ENCODE measurements at places on chromosomes 1 and 21. TPM values are rescaled to one million over a fixed set of nuclear protein-coding genes. Genes with fewer than 3 reads are reported as not detected.
A peak's percentile ranks its signal among the peaks of the same experiment; 100 is the strongest.

DNA sequence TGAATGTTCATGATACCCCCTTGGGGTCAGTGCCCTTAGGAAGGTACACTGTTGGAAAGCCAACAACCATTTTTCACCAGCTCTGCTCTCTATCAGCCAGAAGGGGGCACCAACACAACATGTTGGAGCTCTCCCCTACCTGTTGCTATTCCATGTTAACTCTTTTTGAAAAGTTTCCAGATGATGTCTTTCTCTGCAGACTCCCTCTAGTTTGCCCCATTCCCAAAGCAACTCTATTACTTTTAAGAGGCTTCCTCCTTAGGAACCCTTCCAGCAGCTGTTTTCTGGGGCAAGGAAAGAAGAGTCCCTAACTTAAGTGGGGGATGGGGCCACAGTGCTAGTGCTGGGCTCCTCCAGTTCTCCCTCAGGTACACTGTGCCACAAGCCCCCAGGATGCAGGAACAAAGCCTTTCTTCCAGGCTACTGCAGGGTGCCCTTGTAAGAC lies 22.9 kb upstream of the NDC1 start:
- peak; percentile 47 for DNase-seq

DNA sequence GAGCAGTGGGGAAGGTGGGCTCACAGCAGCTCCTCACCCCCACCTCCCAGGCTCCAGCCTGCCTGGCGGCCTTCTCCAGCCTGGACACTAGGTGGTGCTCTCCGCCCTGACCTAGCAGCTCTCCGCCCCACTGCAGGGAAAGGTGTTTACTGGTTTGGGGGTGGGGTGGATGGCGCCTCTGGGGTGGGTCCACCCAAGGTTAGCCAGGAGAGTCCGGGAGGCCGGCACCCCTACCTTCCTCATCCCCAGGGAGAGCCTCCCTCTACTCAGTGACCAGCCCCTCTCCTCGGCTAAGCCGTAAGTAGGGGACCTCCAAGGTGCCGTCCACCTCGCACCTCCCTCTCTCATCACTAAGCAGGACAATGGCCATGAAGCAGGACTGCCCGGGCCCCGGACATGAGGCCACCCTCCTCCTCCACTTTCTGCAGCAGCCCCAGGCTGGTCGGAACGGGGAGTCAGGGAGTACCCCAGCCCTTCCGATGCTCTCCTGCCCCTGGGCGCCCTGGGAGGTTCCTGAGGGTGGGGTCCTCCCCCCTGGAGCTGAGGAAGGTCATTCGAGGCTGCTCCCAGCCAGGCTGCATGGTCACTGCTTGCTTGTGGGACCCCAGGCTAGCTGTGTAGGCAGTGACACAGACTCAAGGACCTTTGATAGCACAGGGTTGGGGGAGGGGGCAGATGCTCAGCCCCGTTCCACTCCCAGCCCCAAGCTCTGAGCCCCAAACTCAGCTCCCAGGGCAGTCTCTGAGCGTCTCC lies 101.4 kb upstream of the VAMP3 start:
- peak; percentile 26 for DNase-seq

- peak; percentile 85 for DNase-seq
Measured at GRCh38 chr1:53172426-53173128, 24.0 kb upstream of the CPT2 start.

- no peak for DNase-seq
Measured at GRCh38 chr21:18252680-18253079, 8.0 kb downstream of the CHODL start.

- no peak for DNase-seq
Measured at GRCh38 chr1:151704246-151704645, 12.4 kb downstream of the CELF3 start.

- DNase-seq, result peak; percentile 58
Measured at GRCh38 chr1:208132287-208132882, 111.8 kb downstream of the PLXNA2 start.

- no peak for DNase-seq
Measured at GRCh38 chr21:41620982-41621381, 113.0 kb upstream of the TMPRSS2 start.

DNA sequence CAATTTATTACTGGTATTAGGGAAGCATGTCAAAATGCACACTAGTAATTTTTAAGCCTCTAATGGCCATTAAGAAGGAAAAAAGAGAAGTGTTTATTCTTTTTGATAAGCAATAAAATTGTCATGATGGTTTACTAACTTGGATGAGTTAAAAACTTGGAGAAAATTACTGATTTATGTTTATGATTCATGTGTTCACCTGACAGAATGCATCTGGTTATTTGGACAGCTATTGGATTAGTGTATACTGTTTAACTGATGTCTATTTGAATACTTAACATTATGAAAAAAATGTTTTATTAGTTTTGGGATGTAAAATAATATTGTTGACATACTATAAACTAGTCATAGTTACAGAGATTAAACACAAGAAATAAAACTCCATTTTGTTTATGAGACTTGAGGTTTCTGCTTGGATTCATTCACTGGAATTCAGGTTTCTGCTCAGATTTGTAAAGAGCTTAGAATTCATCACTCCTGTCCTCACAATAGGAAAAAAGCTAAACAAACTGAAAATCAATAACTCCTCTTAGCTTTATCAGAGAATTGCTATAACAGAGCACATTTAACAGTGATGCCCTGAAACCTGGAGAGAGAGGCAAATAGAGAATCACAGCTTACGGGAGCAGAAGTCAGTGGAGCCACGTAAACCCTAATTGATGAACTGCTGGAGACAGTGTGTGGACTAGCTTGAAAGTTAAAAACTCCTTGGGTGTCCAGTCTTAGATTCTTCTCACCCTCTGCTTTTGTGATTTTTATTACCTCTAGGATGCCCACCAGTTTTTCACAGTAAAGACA lies 56.7 kb downstream of the RALGPS2 start:
- DNase-seq, result no peak

- no peak for DNase-seq
Measured at GRCh38 chr1:192108161-192108560, 50.1 kb upstream of the RGS18 start.

GRCh38 chr1:201771466-201771865 lies 57.5 kb upstream of the IPO9 start:
- no peak for DNase-seq

DNA sequence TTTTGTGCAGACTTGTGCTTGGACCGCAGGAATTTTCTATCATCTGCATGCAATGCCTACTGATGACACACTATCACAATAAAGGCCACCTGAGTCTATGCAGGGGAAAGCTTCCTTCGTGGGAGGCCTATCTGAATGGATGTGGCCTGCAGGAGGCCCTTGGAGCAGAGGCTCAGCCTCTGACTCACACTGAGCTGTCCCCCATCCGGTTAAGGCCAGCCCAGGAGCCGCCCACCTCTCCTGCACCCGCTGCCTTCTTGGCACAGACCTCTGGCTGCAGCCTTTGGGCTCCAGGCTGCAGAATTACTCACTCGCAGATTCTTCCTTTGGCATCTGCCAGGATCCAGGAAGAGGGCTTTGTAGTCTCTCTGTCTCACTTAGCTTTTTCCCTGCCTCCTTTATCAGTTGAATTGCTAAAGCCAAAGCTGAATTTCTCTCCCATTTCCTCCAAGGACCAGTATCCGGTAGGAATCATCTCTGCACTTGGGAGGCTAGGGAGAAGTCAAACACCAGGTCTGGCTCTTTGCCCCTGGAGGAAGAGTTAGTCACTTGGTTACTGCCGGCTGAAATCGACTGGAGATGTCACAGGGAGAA lies 65.1 kb upstream of the JUN start:
- DNase-seq, result peak; percentile 98

DNA sequence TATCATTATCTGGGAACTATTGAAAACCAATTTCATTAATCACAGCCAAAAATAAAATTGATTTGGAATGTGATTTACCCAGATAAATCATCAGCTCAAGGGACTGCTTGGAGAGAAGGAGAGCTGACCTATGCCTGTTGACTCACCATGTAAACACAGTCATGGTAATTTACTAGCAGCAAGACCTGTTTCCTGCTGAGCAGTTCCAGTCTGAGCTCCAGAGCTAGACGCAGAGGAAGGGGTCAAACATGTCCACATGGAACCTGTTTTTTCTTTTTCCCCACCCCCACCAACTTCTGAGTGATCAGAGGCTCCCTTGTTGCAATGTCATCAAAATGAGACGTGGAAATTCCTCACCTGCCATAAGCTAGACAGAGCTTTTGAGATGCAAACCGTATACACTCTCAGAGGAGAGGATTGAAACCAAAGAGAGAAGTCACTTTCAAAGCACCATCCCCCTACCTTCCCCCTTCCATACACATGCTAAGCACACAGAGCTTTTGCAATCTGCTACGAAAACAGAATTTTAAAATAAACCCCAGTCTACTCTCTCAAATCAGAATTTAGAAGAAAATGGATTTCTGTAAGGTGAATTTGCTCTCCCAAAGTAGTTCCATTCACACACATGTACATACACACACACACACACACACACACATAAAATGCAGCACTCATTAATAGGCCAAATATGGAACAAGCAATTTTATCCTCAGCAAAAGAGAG lies 55.9 kb upstream of the PTGFRN start:
- DNase-seq, result peak; percentile 70

DNA sequence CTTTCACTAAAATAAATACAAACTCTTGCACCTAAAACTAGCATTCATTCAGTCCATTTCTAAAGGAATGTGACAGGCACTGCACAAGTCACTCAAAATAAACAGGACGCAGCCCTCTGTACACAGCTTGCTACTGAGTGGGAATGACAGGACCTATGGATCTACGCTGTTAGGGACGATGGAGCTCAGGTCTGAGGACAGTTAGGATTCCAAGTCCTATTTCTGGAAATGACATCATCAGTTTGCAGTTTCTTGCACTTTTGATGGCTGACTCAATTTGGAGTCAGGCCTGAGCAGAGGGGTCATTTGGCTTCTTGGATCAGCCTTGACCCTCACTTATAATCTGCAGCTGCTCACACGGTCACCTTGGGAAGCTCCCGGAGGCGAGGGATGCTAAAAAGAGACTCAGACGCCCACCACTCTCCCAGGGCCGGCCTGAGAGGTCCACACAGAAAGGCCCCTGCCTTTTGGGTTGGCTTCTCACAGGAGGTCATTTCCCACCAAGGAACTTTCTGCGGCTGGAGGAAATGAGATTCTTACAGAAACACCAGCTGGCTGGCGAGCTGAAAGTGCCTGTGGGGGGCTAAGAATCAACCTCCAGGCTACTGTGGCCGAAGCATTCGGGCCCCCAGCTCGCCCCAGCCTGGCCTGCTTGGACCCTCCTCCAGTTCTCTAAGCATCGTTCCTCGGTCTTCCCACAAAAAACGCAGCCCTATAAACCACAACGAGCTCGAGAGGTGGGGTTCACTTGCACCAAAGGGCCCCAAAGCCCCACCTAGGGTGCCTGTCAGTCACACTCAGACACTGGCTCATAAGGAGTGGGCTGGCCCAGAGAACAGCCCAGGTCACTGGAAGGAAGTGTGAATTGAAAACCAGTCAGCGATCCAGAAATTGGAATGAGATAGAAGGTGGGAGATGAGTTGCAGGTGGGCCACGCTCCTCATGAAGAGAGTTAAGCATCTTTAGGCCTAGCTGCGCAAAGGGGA lies 8.9 kb upstream of the PDE9A start:
- DNase-seq, result peak; percentile 4

GRCh38 chr1:29236712-29237128 lies 398 bp downstream of the PTPRU start:
- no peak for DNase-seq

GRCh38 chr1:147840909-147841308 lies 61.7 kb upstream of the GJA8 start:
- DNase-seq, result no peak

Gene TMOD4
- not detected for total RNA-seq

Gene OR2T2
- total RNA-seq, result not detected

Gene SH2D2A
- not detected for total RNA-seq

Gene HLX
- total RNA-seq, result 2.4 TPM

Gene B4GALT2
- 115 TPM for total RNA-seq

Gene TSACC
- total RNA-seq, result not detected

Gene BLACAT1
- total RNA-seq, result not detected

Gene FCRL5
- total RNA-seq, result not detected

Data from LHCN-M2 (cell line).